ENCODE measurements at places on chromosomes 4 and X. TPM values are rescaled to one million over a fixed set of nuclear protein-coding genes. Genes with fewer than 3 reads are reported as not detected.

- H3K27me3 ChIP-seq = no peaks in the 10 kb centered on the region
- H3K4me1 ChIP-seq = no peaks in the 10 kb centered on the region
- no peak overlapping the region for H3K4me3 ChIP-seq
- no peaks in the 10 kb centered on the region for H3K36me3 ChIP-seq
- DNase-seq = no peak
- no peak overlapping the region for H3K27ac ChIP-seq
Observed at GRCh38 chr4:162659716-162660115, 495.9 kb upstream of the FSTL5 start.

Gene CCDC158
- total RNA-seq = not detected

Gene DCLK2
- 0.21 TPM for total RNA-seq

DNA sequence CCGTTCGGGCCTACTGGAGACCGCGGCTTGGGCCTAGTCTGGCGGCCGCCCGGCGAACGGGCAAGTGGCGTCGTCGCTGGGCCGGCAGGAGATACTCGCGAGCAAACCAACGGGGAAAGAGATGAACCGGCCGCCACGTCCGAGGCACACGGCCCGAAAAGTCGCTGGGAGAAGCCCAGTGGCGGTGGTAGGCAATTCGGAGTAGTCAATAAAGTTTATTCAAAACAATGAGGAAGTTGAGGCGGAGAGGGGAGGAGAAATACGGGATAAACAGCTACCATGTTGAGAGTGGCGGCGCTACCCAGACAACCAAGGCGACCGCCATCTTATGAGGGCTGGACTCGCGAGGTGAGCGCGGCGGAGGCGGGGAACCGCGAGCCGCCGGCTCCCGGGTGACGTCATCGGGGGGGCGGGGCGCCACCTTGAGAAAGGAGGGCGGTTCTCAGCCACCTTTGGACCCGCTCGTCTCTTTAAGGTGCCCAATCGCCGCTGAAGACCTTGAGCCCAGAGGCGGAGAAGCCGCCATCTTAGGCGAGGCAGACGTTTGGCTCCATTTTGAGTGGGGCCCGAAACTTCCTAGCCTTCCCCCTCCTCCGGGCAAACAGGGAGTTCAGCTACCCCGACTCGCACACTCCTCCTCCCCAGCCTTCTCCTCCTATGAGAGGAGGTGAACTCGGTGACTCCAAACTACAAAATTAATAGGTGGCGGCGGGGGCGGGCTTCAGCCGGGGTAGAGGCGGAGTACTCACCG is at the start of gene PHF8:
Gene PHF8, minus strand, starts transcription at position 348 of the 751 bp plus-strand sequence. CDS start 1,745 bp downstream, outside the sequence.
- peak; percentile 93 for DNase-seq
- peak within 1 kb of the TSS; percentile 97 for H3K27ac ChIP-seq
- H3K27me3 ChIP-seq = no peaks in the 10 kb centered on the region
- peaks cover 15% of the 10 kb centered on the region for H3K4me1 ChIP-seq

GRCh38 chr4:25098964-25099891 is 61.0 kb downstream of the SEPSECS start:
- peaks cover 2% of the 10 kb centered on the region for H3K27me3 ChIP-seq
- H3K4me3 ChIP-seq = no peak overlapping the region
- no peak overlapping the region for H3K27ac ChIP-seq
- H3K4me1 ChIP-seq = peaks cover 6% of the 10 kb centered on the region
- no peaks in the 10 kb centered on the region for H3K36me3 ChIP-seq
- no peak for DNase-seq

DNA sequence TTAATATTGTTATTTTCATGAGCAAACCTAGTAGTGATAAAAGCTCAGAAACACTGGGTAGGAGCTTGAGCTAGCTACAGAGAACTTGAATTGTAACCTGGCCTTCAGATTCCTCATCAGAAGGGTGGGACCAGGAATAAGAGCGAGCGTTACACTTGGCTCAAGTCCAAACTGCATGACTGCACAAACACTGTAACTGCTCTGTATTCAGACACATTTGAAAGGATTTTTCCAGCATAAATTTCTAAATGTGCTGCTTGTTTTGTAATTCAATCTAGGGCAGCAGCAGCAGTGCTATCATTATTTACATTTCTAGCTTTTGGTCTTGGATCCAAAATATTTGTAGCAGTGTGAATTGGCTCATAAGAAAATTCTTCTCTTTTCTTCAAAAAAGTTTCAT is 133.0 kb upstream of the TMLHE start:
- H3K4me3 ChIP-seq = no peak overlapping the region
- no peaks in the 10 kb centered on the region for H3K4me1 ChIP-seq
- no peaks in the 10 kb centered on the region for H3K27me3 ChIP-seq
- DNase-seq = no peak
- no peak overlapping the region for H3K27ac ChIP-seq

DNA sequence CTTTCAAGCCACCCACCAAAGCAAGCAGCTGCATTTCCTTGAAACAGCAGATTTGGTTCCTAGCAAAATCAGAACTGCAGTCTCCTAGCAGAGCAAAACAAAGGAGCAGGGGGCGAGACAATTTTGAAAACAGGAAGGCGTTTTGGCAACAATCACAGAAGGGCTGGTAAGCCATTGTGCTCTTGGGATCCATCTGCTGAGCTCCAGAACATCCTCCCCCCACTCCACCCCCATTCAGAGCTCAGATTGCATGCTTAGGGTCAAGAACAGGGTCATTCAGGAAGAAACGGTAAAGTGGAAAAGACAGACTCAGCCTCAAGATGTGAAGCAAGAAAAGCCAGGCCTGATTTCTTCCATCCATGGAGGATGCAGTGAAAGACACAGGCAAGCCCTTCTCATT is 7.6 kb upstream of the PCDH19 start:
- H3K4me1 ChIP-seq = no peaks in the 10 kb centered on the region
- H3K4me3 ChIP-seq = no peak overlapping the region
- peaks cover 18% of the 10 kb centered on the region for H3K27me3 ChIP-seq
- H3K27ac ChIP-seq = no peak overlapping the region

DNA sequence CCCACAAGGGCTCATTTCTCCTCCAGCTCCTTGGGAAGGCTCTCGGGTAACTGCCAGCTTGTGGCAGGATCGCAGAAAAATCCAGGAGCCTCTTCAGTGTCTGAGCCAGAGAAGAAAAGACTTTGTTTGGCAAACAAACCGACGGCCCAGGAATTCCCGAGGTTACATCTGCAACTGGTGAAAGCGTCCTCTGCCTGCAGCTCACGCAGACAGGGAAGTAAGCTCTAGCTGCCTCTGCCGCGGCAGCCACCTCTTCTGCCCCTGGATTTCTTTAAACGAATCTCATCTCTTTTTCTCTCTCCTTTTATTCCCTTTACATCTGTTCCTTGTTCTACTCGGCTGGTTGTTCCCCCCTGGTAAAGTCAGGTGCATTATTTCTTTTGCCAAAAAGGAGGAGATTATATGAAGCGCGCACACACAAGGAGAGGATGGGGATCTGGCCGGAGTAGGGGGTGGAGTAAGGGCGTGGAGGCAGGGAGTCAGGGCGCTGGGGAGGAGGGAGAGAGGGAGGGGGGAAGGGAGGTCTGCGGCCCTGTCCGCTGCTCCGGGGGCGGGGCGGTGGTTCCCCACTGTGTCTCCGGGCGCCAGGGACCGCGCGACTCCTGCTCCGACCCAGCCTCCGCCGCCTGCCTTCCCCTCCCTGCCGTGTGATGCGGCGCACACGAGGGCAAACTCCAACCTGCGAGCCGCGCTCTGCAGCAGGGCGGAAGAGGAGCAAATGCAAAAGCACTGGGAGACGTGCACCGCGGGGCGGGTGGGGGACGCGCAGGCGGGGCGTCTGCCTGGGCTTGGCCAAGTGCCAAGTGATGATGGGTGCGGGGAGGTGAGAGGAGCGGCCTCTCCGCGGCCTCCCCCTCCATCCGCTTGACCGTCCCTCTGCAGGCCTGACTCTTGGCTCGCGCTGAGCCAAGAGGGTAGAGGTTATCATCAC is at the start of gene DCHS2:
Gene DCHS2, minus strand, starts transcription at position 459 of the 931 bp plus-strand sequence. Its CDS starts 444 bp downstream, at position 15.
- H3K4me3 ChIP-seq = peak within 1 kb of the TSS; percentile 55
- H3K36me3 ChIP-seq = no peaks in the 10 kb centered on the region
- H3K4me1 ChIP-seq = peaks cover 12% of the 10 kb centered on the region
- no peak for DNase-seq
- no peak within 1 kb of the TSS for H3K27ac ChIP-seq
- H3K27me3 ChIP-seq = peaks cover 63% of the 10 kb centered on the region

Gene PPP2R2C
- total RNA-seq = not detected

Gene SHROOM4
- not detected for total RNA-seq

DNA sequence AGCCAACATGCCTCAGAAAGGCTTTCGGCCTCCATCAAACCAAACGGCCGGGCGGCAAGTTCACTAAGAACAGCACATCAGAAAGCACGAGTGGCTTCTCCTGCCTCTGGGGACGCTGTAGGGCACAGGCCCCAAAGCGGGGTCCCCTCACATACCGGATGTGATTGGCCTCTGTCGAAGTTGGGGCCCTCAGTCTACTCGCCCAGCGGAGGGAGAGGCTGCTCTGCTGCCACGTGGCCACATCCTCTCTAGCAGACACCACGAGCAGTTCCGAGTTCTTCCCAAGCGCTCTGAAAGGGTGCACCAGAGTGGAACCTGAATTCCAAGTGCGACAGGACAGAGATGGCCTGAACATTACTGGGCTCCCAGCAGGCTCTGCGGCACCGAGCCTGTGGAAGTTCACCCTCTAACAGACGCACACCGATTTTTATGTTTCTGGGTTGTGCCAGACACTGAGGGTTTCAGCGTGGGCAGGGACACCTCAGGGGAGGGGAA is 21.1 kb downstream of the NOP14 start:
- peaks cover 29% of the 10 kb centered on the region for H3K4me1 ChIP-seq
- DNase-seq = no peak
- H3K27me3 ChIP-seq = no peaks in the 10 kb centered on the region
- peaks cover 90% of the 10 kb centered on the region for H3K36me3 ChIP-seq
- peak overlapping the region; percentile 84 for H3K27ac ChIP-seq
- H3K4me3 ChIP-seq = no peak overlapping the region

DNA sequence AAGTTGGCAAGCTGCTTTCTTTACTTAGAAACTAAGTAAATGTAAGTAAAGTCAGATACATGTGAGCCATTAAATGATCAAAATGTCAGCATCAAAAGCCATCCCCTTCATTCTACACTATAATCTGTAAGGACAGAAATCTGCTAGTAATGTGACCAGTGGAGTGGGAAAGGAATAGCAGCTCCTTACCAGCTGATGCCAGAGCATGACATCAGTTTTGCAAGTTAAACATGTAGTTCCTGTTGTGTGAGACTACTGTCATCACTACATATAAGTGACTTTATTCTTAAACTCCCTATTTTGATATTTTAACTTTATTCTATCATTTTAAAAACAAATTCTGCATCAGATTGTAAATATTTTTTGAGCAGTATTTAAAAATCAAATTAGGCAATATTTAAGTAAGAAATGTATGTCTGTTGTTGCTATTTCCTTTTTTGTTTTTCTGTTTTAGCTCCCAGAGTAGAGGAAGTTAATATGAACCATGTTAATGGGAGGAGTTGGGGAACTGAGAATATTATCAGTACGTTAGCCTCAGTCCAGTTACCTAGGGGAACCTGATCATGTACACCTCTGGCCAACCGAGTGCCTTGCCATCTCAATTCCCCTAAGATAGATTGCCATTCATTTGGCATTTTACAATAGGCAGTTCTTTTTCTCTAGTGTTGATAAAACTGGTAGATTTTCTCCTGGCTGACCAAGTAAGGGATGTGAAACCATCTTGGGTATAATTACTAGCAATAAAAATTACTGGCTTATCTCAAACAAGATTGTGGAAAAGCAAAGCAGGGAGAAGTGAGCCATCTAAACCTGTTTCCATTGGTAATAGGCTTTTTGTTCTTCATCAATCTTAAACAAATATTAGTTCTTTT is 34.7 kb downstream of the CCNI start:
- peaks cover 35% of the 10 kb centered on the region for H3K36me3 ChIP-seq
- H3K27ac ChIP-seq = no peak overlapping the region
- peaks cover 10% of the 10 kb centered on the region for H3K4me1 ChIP-seq
- peaks cover 20% of the 10 kb centered on the region for H3K27me3 ChIP-seq

Gene FAAH2
- total RNA-seq = 2.9 TPM

DNA sequence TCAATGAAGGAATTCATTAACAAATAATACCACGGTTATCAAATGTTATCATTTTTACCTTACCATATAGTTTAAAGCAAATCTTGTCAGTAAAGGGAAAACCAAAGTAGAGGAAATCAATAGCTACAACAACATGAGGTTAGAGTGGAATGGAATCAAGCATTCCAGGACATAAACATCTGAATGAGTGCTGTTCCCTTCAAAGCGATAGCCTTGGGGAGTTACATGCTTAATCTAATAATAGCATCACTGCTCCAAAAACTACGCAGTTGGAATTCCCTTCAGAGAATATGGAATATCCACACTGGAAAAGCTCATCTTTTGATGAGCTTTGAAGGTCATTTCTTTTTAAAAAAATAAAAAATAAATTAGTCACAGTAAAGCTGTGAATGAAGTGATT is 31.2 kb downstream of the PDE5A start:
- no peak overlapping the region for H3K27ac ChIP-seq
- H3K36me3 ChIP-seq = no peaks in the 10 kb centered on the region

DNA sequence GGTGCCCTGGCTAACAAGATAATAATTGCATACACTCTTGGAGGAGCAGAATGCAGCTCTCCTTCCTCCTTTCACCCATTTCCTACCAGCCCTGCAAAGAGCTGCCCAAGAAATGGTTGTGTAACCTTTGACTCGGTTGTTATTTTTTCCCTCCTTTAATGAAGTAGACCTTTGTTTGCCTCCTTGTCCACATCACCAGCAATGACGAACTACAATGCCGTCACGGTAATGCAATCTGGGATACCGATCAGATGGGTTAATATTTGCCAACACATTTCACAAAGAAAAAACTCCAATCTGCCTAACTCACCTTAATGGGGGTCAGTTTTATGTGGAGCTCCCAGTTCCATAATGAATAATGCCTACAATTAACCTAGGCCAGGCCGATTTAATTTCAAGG is 32.0 kb downstream of the GPRIN3 start:
- H3K4me3 ChIP-seq = no peak overlapping the region
- peaks cover 36% of the 10 kb centered on the region for H3K4me1 ChIP-seq
- peaks cover 59% of the 10 kb centered on the region for H3K36me3 ChIP-seq
- DNase-seq = no peak
- no peaks in the 10 kb centered on the region for H3K27me3 ChIP-seq
- H3K27ac ChIP-seq = no peak overlapping the region

Gene LCORL
- 12.8 TPM for total RNA-seq

- H3K27ac ChIP-seq = no peak overlapping the region
- no peak overlapping the region for H3K4me3 ChIP-seq
- H3K27me3 ChIP-seq = no peaks in the 10 kb centered on the region
- H3K36me3 ChIP-seq = no peaks in the 10 kb centered on the region
- no peak for DNase-seq
Observed at GRCh38 chr4:35684755-35685154, 559.6 kb downstream of the ARAP2 start.

DNA sequence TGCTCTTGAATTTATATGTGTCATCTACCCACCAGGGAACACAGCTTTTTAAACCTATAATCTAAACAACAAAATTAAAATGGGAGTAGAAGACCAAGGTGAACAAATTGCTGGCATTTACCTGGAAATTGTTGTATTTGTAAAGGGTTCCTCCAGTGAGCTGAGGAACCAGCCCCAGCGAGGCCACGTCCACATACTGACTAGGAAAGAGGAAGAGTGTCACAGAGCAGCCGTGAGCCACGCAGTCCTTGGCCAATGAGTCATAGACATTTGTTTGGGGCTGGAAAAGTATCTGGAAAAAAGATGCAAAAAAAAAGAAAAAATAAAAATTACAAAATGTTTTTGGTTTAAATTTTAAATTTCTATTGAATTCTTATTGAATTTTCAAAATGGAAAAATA is 58.7 kb downstream of the METTL14 start:
- no peak overlapping the region for H3K27ac ChIP-seq
- no peaks in the 10 kb centered on the region for H3K27me3 ChIP-seq
- H3K4me1 ChIP-seq = no peaks in the 10 kb centered on the region
- peaks cover 39% of the 10 kb centered on the region for H3K36me3 ChIP-seq

Gene MTNR1A
- not detected for total RNA-seq
